ENCODE measurements at places on chromosomes 11 and 22.

- H3K36me3 ChIP-seq, result no peaks in the 10 kb centered on the region
- no peak overlapping the region for H3K27ac ChIP-seq
- no peak for DNase-seq
- no peak overlapping the region for H3K4me3 ChIP-seq
Measured at GRCh38 chr11:130023204-130023603, 20.6 kb upstream of the PRDM10 start.

DNA sequence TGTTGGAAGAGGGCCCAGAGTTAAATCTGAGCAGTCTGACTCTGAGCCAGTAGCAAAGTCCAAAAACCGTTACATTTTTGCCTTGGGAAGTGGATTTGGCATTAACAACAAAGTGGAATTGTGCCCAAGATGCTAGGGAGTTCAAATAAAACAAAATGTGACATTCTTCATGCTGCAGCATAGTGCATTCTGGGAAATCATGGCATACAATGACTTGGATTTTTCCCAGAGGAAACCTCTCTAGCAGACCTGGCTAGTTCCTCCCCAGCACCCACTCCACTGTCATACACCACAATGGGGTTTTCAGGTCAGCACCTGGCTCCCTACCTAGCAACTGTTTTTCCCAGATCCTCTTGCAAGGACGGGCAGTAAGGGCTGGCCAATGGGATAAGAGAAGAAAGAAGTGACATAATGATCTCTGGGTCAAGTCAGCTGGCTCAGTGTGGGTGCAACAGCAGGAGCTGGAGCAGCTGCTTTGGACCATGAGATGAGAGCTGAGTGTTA, 24.8 kb upstream of the CYB5R3 start:
- H3K27me3 ChIP-seq, result peaks cover 10% of the 10 kb centered on the region
- no peak overlapping the region for H3K4me3 ChIP-seq
- H3K36me3 ChIP-seq, result no peaks in the 10 kb centered on the region
- H3K27ac ChIP-seq, result no peak overlapping the region
- H3K4me1 ChIP-seq, result peaks cover 9% of the 10 kb centered on the region
- DNase-seq, result no peak

GRCh38 chr11:118610225-118610772, 2.9 kb downstream of the PHLDB1 start:
- H3K4me3 ChIP-seq, result peak overlapping the region; percentile 89
- H3K27ac ChIP-seq, result peak overlapping the region; percentile 84
- peaks cover 9% of the 10 kb centered on the region for H3K27me3 ChIP-seq
- no peak for DNase-seq
- H3K36me3 ChIP-seq, result peaks cover 20% of the 10 kb centered on the region

DNA sequence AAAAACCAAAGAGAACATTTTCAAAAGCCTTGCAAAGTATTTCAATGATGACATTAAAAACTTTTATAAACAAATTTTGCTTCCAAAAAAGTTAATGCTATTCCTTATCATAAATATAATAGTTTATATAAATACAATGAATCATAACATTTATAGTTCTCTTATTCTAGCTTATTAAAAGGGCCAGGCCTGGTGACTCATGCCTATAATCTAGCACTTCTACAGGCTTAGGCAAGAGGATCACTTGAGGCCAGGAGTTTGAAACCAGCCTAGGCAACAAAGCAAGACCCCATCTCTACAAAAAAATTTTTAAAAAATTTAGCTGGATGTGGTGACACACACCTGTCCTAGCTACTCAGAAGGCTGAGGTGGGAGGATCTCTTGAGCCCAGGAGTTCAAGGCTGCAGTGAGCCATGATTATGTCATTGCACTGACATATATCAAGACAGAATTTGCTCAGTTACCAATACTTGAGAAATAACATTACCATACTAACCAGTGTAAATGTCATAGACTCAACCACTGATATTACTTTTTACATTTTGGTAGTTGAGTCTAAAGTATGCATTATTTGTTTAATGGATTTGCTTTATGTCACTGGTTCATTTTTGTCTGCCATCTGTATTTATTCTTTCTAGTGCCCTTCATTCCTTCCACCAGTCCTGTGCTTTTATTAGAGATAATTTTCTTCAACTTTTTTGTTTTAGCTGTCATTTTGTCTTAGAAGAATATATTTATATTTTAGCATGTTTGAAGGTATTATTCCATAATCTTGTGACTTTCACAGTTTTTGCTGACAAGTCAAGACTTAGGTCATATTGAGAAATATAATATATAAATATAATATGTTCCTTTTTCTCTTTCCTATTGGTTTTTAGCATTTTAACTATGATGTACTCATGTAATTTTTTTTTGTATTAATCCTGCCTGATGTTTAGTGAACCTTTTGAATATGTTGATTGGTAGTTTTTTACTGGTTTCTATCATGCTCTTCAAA, 56.2 kb downstream of the CYP2R1 start:
- no peak for DNase-seq
- no peaks in the 10 kb centered on the region for H3K4me1 ChIP-seq
- H3K36me3 ChIP-seq, result peaks cover 26% of the 10 kb centered on the region
- H3K27me3 ChIP-seq, result no peaks in the 10 kb centered on the region
- no peak overlapping the region for H3K27ac ChIP-seq
- H3K4me3 ChIP-seq, result no peak overlapping the region

- no peak overlapping the region for H3K4me3 ChIP-seq
- no peak overlapping the region for H3K27ac ChIP-seq
- H3K36me3 ChIP-seq, result peaks cover 3% of the 10 kb centered on the region
Measured at GRCh38 chr11:31601635-31602282, 92.2 kb downstream of the ELP4 start.

DNA sequence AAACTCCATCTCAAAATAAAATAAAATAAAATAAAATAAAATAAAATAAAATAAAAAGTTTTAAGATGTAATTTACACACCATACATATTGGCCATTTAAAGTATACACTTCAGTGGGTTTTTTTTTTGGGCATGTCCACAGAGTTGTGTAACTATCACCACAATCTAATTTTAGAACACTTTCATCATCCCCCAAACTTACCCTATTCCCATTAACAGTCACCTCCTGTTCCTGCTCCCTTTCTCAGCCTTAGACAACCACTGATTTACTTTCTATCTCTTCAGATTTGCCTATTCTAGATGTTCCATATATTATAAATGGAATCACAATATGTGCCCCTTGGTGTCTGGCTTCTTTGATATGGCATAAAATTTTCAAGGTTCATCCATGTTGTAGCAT, 4.6 kb upstream of the ACER3 start:
- no peaks in the 10 kb centered on the region for H3K27me3 ChIP-seq
- no peak overlapping the region for H3K27ac ChIP-seq
- no peak for DNase-seq
- no peak overlapping the region for H3K4me3 ChIP-seq
